ENCODE measurements at places on chromosomes 1 and 21. TPM values are rescaled to one million over a fixed set of nuclear protein-coding genes. Genes with fewer than 3 reads are reported as not detected.

DNA sequence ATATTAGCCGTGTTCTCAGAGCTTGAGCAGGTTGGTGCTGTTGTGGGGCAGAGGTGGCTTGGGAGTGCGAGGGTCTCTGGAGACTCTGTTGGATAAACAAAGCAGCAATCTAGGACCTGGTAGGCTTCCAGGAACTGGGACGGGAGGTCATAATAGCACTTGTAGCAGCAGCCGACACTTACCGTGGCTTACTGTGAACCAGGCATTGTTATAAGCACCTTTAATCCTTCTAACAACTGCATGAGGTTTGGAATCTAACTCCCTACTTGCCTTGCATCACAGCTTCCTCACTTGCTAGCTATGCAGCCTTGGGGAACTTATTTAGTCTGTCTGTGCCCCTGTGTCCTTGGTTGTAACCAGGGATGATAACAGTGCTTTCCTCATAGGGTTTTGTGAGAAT lies 94.9 kb downstream of the NAV1 start:
- DNase-seq: no peak

DNA sequence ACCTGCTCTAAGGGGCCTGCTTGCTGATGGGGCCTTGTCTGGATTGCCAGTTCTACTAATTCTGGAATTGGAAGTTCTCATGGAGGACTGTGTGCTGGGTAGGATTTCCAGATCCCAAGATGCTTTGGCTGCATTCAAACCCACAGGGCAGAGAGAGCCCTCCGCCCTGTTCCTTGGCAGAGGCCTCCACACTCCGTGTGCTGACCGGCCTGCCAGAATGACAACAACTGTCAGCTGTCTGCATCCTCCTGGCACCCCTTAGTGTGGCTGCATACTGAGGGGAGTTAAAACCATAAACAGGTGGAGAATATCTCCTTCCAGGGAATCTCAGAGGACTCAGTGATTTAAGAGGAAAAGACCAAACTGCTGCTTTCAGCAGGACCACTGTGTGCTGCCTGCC lies 60.7 kb downstream of the ADARB1 start:
- no peak for DNase-seq

DNA sequence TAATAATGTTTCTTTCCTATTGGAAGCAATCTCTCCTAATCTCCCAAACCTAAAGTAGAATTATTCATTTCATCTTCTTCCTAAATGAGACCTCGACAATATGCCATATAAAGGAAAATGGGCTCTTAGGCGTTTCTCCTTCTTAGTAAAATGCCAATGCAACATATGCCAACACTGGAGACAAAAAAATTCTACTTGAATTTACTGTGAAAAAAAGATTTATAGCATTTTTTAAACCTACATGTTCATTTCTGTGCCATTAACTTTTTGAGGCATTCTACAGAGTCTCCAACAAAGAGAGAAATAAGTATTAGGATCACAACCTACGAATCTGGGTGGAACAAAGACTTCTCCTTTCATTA lies 1.3 kb downstream of the WDR47 start:
- no peak for DNase-seq

DNA sequence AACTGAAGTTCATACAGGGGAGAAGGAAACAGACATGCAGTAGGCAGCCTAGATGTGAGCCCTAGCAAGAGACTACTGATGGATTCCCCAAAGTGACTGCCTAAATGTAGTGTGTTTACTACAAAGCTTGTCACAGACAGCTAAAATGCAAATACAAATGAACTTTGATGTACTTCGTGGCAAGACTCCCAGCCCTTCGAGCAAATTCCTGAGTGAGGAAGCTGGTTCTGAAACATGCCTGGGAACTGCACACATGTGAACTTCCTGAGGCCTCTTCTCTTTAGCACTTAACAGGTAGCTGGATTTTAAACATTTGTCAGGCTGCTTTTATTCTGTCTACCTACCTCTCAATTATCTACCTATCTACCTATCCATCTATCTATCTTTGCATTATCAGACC lies 6.7 kb upstream of the IRF2BP2 start:
- DNase-seq: peak; percentile 59

- no peak for DNase-seq
Measured at GRCh38 chr1:19130468-19130867, 79.6 kb downstream of the UBR4 start.

- no peak for DNase-seq
Measured at GRCh38 chr1:99069146-99069545, 64.5 kb upstream of the PLPPR5 start.

- peak; percentile 68 for DNase-seq
Measured at GRCh38 chr1:167057241-167057688, 32.9 kb downstream of the GPA33 start.

DNA sequence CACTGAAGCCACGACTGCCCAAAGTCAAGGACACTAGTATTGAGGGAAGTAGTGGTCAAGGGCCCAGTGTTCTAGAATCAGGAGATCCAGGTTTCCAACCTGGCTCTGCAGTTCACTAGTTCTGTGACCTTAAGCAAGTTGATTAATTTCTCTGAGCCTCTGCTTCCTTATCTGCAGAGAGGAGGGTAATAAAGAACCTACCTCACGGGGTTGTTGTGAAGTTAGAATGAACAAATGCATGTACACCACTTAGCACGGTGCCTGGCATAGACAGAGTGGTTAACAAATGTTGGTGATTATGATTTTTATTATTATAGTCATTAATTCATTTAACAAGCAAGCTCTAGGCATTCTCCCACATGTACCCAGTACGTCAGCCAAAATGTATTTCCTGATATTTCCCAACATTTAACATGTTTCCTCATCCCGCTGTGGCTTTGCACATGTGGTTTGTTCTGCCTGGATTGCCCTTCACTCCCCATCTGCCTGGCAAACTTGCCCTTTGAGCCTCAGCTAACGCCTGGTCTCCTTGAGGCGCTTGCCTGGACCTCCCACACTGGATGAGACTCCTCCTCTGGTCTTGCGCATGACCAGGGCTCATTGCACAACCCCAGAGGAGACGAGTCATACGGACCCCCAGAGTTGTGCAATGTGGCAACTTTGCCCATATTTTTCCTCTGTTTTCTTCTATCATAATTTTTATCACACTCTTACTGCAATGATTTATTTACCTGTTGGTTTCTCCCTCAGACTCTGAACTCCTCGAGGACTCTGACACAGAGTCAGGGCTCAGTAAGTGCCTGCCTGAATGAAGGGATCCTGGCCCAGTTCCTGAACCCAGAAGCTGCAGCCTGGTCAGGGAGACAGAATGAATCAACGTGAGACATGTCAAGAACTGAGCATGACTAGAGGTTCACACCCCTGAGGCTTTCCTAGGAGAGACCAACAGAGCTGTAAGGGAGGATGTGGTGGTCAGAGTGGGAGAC lies 20.7 kb upstream of the MFSD2A start:
- peak; percentile 95 for DNase-seq

DNA sequence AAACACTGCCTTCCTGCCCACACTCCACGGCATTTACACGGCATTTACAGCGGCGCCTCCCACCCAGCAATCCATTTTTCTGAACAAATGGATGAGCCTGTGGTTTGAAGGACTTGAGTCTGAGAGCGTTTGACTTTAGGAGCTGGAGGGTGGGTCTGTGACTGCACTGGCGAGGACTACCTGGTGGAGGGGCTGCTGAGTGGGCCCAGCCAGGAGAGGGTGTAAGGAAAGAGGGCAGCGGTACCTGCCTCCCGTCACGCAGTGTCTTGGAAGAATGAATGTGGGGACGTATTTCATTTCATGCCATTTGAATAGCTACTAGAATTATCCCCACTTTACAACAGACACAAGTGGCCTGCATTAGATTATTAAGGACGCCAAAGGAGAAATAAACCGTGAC lies 62.9 kb downstream of the B3GALT5 start:
- DNase-seq: no peak

- peak; percentile 98 for DNase-seq
Measured at GRCh38 chr1:172322219-172323061, 98.0 kb upstream of the C1orf105 start.

The INAVA gene
- total RNA-seq: 18.0 TPM

DNA sequence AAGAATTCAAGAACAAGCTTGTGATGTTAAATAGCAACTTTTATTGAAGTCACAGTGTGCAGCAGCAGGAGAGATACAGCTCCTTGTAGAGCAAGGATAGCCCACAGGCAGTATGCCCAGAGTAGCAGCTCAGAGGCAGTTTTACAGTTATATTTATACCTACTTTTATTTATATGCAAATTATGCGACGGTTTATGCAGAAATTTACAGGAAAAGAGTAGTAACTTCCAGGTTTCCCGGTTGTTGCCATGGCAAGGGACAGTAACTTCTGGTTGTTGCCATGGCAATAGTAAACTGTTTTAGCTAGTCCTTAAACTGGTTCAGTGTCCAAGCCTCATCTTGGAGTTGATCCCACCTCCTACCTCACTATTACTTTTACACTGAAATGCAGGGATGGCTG lies 344.6 kb upstream of the LYPLAL1 start:
- peak; percentile 24 for DNase-seq

GRCh38 chr1:48442864-48443619 lies 29.0 kb downstream of the SPATA6 start:
- DNase-seq: no peak

- DNase-seq: no peak
Measured at GRCh38 chr1:209416716-209417115, 166.8 kb upstream of the CAMK1G start.

The CYP4X1 gene
- total RNA-seq: 0.36 TPM

- DNase-seq: no peak
Measured at GRCh38 chr1:186289943-186290545, 85.0 kb downstream of the TPR start.

The TSPEAR gene
- not detected for total RNA-seq

The NPPB gene
- total RNA-seq: not detected

DNA sequence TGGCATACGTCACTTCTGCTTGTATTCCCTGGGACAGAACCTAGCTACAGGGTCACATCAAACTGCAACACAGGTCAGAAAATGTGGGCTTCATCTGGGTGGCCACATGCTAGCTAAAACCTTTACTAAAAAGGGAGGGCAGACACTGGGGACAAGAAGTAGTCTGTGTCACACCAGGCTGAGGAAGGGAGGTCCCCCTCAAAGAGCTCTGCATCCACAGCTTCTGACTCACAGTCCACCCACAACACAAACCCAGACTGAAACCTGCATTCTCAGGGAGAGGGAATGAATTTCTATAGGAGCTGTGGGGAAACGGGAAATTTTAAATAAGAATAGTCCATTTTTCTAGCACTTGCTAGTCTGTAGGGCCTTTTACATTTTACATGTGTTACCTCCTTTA lies 16.2 kb downstream of the OLIG2 start:
- peak; percentile 48 for DNase-seq

GRCh38 chr1:94193128-94193527 lies 44.3 kb downstream of the ARHGAP29 start:
- no peak for DNase-seq

The SAMD13 gene
- 2.9 TPM for total RNA-seq

GRCh38 chr21:44949161-44949778 lies 9.4 kb downstream of the SLX9 start:
- no peak for DNase-seq

GRCh38 chr21:33157303-33157702 lies 72.4 kb upstream of the IFNAR2 start:
- no peak for DNase-seq

DNA sequence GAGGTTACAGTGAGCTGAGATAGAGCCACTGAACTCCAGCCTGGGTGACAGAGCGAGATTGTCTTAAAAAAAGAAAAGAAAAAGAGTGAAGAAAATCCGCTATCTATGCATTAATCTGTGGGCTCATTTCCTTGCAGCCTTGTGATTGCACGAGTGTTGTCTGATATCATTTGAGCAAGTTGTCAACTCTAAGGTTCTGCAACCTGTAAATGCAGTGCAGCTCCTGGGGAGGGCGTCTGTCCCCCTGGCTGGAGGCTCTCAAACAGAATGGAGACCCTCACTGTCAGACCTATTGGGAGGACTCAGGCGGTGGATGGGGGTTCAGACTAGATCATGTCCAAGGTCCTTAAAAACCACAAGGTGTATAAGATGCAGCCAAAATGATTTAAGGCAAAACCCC lies 6.2 kb downstream of the CORT start:
- no peak for DNase-seq

DNA sequence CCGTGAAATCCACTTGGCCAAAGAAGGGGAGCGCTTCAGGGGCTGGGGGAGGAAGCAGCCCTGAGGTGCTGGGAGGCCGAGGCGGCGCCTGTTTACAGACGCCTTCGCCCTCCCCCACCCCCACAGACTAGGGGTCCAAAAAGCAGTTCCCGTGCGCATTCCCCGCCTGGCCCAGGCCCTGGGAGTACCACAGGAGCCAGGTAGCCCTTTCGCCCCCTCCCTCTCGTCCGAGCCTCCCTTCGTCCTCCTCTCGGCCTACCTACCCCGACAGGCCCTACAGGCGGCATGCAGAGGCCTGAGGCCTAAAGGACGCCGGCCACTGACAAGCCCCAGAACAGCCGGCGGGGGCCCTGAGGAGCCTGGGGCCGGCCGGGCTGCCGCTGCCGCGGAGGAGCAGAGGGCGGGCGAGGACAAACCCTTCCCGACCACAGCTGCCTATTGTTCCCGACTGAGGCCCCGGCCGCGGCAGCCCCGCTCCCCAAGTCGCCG lies 522 bp downstream of the RC3H1 start:
- peak; percentile 44 for DNase-seq

DNA sequence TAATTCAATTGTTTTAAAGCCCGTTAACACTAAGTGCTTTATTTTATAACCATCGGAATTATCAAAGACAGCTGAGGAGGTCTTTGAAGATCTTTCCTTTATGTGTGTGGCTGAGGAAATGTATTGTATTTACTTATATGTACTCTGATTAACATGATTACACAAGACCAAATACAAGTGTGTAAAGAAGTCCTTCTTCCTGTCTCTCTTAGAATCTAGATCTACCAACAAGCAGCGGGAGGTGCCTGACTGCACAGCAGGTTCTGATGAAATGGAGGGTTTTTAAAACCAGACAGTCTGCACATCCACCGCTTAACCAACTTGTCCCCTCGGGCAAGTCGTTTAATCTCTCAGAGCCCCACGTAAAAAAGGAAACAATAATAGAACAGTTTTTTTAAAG lies 240.5 kb upstream of the MAP1LC3C start:
- DNase-seq: no peak

DNA sequence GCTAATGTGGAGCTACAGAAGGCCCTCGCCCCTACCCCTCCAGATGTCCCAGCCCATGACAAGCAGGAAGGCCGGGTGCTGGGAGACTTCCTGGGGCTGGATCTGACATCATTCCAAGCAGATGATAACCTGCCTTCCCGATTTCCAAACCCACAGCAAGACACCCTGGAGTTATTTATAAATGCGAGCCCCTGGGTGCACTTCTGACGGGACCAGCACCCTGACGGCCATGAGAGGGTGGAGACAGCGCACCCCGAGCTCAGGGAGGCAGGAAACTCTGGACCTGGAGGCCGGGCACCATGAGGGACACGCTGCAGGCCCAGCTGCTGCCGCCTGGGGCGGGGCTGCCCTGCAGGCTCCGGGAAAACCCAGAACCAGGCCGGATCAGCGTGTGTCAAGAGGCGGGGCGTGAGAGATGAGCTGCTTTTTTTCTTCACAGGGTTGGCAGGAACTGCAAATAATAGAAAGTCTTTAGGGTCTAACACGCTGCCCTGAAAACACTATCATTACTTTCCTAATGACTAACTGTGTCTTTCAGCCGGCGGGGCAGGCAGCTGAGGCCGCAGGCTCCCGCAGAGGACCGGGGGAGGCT lies 2.5 kb upstream of the PCBP3 start:
- peak; percentile 81 for DNase-seq

All from RPMI7951 (cell line).